ENCODE measurements at places on chromosomes 11 and 22.
A peak's percentile ranks its signal among the peaks of the same experiment; 100 is the strongest.

GRCh38 chr22:37240240-37240940 lies 3.7 kb downstream of the RAC2 start:
- no peak for DNase-seq

- DNase-seq, result no peak
Measured at GRCh38 chr11:78109081-78110015, 29.7 kb upstream of the NDUFC2 start.

DNA sequence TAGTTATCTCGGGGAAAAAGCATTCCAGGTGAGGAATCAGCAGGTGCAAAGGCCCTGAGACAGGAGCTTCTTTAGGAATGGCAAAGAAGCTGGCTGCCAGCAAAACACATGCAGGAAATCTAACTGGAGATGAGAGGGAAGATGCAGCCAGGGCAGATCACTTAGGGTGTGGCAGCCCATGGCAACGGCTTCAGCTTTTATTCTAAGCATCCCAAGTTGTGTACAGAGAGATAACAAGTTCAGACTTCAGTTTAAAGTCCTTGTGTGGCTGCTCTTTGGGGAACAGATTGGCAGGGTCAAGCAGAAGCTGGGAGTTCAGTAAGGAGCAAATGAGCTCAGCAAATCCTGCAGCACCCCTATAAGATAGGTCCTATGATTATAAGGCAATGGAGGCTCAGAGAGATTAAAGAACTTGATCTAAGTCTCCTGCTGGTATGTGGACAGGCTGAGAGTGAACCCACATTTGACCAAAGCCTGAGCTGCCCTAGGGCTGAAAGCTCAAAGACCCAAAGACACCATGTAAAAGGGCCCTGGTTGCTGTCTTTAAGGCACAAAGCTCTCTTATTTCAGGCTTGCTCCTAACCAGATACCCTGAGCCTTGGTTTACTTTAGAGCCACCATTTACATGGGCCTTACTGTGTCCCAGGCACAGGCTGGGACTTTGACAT lies 466.8 kb downstream of the SOX6 start:
- DNase-seq, result no peak

DNA sequence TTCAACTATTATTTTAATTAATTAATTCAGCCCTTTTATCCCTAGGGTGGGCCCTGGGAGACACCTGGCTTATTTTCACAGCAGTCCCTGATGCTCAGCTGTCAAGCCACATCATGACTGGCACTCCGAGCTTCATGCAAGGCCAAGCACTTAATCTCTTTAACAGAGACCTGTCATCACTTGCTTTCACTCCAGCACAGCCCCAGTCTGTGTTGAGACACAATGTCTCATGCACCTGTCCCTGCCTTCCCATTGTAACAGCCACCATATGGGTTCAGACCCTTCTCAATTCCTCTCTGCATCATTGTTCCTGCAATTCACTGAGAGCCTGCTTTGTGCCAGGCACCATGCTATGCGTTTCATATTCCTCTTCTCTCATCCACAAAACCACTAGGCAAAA lies 222.2 kb upstream of the TENM4 start:
- DNase-seq, result no peak

GRCh38 chr11:113894421-113894996 lies 10.1 kb upstream of the HTR3B start:
- DNase-seq, result no peak

DNA sequence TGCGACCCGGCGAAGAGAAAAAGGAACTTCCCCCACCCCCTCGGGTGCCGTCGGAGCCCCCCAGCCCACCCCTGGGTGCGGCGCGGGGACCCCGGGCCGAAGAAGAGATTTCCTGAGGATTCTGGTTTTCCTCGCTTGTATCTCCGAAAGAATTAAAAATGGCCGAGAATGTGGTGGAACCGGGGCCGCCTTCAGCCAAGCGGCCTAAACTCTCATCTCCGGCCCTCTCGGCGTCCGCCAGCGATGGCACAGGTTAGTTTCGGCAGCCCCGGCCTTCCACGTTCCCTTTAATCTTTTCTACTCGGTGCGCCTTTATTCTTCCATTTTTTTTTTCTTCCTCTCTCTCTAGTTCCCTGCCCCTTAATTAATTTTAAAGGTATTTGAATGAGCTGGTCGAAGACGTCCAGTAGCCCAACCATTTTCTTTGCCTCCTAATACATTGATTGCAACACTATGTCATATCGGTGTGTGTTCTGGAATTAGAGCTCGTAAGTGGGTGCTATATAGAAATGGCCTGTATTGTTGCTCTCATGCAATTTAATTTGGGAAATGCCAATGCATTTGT lies 537 bp downstream of the EP300 start:
- peak; percentile 51 for DNase-seq

DNA sequence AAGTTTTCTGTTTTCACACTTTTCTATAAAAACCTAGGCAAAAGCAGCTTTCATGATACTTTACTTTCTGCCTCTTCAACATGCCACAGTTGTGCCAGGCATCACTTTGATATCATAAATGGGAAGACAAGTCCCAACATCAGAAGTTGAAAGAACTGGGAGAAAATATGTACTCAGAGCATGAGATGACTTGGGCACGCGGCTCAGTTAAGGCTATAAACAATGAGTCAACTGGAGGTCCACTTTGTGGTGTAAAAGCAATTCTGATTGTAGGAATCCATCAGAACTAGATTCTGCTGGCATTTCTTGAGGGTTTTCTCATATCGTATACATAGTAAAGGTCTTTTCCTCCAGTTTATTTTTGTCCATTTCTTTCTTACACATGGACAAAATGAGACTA lies 109.7 kb upstream of the USP47 start:
- peak; percentile 15 for DNase-seq

DNA sequence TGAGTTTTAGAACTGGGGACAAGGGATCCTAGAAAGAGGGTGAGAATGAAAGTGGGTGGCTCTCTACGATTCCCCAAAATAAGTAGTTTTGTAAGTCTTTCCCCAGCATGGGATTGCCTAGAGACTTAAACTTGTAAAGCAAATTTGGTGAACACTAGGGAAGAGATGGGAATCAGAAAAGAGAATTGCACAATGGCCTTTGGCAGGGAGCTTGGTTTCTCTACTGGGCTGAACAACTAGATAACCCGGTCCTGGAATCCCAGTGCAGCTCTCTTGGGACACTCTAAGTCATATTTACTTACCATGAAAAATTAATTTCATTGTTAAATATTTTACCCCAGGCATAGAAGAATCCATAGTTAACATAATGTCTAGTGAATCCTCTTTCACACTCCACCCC lies 16.5 kb upstream of the USP18 start:
- no peak for DNase-seq

GRCh38 chr11:102166175-102167064 lies 56.2 kb downstream of the YAP1 start:
- no peak for DNase-seq

- DNase-seq, result peak; percentile 85
Measured at GRCh38 chr11:18248561-18248960, at the start of gene SAA2. Gene SAA2 (minus strand): TSS chr11:18248668. CDS start chr11:18248011, 657 bp downstream.

DNA sequence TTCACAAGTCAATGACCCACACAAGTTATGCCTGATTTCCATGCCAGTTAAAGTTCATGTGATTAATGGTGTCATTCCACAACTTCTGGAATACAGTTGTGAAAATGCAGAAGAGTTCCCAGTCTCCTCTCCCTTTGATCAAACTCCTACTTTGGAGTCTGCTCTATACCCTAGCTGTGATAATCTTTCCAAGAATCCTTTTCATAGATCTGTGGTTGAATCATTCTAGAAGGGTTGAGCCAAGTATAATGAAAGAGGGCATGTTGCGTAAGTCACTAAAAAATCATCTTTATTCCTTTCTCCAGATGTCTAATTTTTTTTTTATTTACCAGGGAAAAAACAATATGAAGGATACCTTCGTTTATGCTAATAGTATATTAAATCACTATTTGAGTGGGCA lies 89.7 kb upstream of the CARD18 start:
- DNase-seq, result peak; percentile 58
